ENCODE measurements at places on chromosomes 1 and 21. TPM values are rescaled to one million over a fixed set of nuclear protein-coding genes. Genes with fewer than 3 reads are reported as not detected.

- DNase-seq: no peak
Measured at GRCh38 chr1:183896466-183897048, 91.6 kb downstream of the RGL1 start.

GRCh38 chr1:183281039-183281438 is 95.0 kb downstream of the LAMC2 start:
- peak; percentile 2 for DNase-seq

The GRIK1 gene
- not detected for total RNA-seq

The COL11A1 gene
- 0.05 TPM for total RNA-seq

The RPS27 gene
- 1,905 TPM for total RNA-seq

GRCh38 chr1:40140211-40140973 is 20.8 kb upstream of the RLF start:
- DNase-seq: no peak

GRCh38 chr1:12380326-12381249 is 150.8 kb downstream of the VPS13D start:
- DNase-seq: no peak

The RAB42 gene
- not detected for total RNA-seq

The OR2L8 gene
- not detected for total RNA-seq

- DNase-seq: no peak
Measured at GRCh38 chr1:180265201-180265600, 35.1 kb downstream of the LHX4 start.

The HES3 gene
- total RNA-seq: not detected

The OR2G6 gene
- not detected for total RNA-seq

- DNase-seq: peak; percentile 66
Measured at GRCh38 chr1:32724678-32725614, 22.4 kb upstream of the SYNC start.

The KPRP gene
- not detected for total RNA-seq

DNA sequence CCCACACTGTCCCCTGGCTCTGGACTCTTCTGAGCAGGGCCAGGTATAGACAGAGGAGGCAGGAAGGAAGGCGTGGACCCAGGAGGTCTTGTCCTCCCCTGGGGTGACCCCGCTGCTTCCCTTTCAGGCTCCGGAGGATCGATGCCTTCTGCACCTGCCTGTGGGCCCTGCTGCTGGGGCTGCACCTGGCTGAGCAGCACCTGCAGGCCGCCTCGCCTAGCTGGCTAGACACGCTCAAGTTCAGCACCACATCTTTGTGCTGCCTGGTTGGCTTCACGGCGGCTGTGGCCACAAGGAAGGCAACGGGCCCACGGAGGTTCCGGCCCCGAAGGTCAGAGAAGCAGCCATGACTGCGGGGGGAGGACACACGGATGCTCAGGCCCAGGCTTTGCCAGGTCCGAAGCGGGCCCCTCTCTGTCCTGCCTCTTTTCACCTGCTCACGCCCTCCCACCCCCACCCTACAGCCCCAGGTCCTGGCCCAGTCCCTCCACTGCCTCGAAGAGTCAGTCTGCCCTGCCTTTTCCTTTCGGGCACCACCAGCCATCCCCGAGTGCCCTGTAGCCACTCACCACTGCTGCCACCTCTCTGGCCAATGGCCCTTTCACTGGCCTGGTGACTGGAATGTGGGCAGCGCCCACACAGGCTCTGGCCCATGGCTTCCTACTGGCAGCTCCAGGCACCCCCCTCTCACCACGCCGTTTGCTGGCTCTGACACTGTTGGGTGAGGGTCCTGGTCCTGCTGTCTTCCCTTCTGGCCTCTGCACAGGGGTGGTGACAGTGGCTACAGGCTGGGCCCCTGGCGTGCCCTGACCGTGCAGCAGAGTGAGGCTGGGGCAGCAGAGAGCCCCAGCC is 13.5 kb downstream of the TMEM201 start:
- DNase-seq: no peak

- DNase-seq: no peak
Measured at GRCh38 chr21:46542588-46543124, 62.2 kb downstream of the S100B start.

GRCh38 chr1:58765006-58765405 is 18.8 kb downstream of the JUN start:
- no peak for DNase-seq

DNA sequence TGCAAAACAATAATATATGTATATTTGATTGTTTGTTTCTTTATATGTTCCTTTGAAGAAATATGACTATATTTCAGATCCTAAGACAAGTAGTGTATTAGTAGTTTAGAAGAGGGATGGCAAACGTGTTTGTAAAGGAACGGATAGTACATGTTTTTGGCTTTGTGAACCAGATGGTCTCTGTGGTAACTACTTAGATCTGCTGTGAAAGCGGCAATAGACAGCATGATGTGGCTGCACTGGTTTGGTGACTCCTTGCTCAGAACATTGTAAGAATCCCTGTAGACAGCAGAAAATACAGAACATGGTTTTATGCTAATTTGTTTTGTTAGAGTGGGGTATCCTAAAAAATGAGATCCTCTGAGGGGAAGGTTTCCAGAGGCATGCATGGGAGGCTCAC is 3.1 kb downstream of the ACADM start:
- no peak for DNase-seq

GRCh38 chr1:59394706-59395425 is 98.0 kb downstream of the FGGY start:
- no peak for DNase-seq

The SSBP3 gene
- 37.5 TPM for total RNA-seq

DNA sequence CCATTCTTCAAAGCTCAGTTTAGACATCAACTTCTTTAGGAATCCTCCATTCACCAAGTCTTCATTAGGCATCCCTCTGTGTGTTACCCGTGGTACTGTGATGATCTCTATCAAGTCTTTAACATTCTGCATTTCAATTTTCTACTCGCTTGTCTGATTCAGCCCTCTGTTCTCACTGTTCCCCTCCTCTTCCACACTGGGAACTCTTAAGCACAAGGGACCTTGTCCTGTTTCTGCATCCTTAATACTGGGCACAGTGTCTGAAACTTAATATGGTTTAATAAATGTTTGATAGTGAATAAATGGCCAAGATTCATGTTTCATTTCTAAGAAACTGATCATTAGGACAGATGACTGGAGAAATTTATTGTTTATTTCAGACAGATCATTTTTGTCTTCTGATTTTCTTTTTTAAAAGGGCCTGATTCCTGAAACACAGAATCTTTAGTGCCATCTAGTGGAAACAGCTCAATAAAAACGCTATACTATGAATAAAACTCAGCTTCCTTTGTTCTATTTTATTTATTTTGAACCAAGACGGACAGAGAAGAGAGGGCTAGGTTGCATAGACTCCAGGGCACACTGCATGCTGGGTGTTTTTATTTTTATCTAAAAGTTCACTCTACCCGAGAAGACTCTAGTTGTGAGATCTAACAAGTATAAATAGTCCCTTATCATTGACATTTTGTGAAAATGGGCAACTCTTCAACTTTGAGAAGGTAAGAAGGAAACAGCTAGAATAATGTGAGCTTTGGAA is 7.0 kb upstream of the TRIM45 start:
- DNase-seq: peak; percentile 33

GRCh38 chr1:39458991-39459390 is 32.4 kb upstream of the BMP8A start:
- no peak for DNase-seq

GRCh38 chr1:190942475-190942874 is 464.8 kb upstream of the BRINP3 start:
- no peak for DNase-seq

DNA sequence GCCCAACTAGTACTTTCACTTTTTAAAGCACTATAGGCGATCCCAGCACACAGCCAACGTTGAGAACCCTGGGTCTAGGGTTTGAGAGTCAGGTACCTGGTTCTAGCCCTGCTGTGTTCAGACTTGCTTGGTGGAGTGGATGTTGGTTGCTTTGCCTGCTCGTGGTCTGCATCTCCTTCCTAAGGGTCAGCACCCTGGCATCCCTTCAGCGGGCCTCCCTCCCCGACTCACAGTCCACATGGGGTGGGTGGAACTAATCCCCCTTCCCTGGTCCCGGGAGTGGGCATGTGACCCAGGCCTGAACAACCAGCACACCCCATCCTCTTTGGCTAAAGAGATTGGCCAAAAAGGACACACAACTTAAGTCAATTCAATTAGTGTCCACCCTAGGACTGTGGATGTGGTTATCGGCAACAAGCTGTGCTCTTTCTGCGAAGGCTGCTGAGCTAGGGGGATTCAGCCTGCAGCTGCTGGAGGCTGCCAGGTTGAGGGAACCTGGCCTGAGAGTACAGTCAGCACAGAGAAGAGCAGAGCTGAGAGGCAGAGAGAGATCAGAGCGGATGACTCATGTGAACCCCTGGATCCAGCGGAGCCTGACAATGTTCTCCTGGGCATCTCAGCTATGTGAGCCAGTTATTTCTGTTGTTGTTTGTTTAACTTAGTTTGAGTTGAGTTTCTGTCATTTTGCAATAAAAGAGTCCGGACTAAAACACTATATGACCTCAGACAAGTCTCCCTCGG is 138.9 kb downstream of the ACTL8 start:
- no peak for DNase-seq

GRCh38 chr1:221012120-221012519 is 132.9 kb downstream of the HLX start:
- no peak for DNase-seq

DNA sequence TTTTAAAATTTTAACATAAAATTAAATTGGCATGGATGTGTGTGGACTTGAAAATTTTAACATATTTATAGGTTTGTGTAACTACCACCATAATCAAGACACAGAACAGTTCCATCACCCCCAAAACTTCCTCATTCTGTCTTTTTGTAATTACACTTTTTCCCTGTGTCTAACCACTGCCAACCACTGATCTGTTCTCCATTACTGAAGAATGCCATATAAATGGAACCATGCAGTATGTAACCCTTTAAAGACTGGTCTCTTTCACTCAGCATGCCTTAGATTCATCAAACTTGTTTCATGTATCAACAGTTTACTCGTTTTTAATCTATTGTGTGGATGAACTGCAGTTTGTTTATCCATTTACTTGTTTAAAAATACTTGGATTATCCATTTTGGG is 13.0 kb upstream of the AHCYL1 start:
- no peak for DNase-seq

GRCh38 chr21:44965251-44966022 is 25.6 kb downstream of the SLX9 start:
- DNase-seq: no peak

The MUL1 gene
- 24.7 TPM for total RNA-seq

GRCh38 chr1:171431994-171432393 is 53.3 kb upstream of the PRRC2C start:
- no peak for DNase-seq

DNA sequence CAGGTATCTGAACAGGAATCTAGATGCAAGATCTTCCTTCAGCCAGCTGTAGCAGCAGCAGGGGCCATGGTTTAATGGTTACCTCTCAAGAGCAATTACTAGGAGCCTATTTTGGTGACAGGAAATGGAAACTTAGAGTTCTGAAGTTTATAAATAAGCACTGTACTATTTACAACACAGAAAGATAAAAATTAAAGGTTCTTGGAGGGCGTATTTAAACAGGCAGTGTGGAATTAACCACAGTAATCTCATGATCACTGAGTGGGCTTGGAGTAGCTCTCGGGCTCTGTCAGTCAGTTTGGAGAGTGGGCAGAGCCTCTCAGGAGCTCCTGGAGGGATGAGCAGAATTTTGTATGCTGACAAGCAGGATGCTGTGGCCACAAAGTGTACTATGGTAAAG is 10.2 kb upstream of the FCRL5 start:
- no peak for DNase-seq

All from HCT116 (cell line).